Urinary bladder (tissue), 4 donors: ENCODE measurements at places on chromosomes 2 and 18. TPM values are rescaled to one million over a fixed set of nuclear protein-coding genes. Genes with fewer than 3 reads are reported as not detected.

DNA sequence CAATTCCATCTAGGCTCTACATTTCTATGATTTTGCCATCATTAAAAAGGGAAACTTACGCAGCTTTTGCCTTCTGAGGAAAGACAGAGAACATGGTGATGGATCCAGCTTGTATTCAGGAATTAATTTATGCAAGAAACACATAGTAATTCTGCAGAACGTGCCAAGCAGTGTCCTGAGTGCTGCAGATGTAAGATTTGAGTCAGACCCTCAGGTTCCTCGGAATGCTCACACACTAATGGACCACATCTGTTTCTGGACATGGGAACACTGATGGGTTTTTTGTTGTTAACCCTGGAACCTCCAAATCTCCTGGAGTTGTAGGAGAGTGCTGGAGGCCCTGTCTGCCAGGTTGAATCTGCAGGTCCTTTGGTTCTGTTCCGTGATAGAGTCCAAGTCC is 132.9 kb downstream of the SETBP1 start:
- no peak for DNase-seq

DNA sequence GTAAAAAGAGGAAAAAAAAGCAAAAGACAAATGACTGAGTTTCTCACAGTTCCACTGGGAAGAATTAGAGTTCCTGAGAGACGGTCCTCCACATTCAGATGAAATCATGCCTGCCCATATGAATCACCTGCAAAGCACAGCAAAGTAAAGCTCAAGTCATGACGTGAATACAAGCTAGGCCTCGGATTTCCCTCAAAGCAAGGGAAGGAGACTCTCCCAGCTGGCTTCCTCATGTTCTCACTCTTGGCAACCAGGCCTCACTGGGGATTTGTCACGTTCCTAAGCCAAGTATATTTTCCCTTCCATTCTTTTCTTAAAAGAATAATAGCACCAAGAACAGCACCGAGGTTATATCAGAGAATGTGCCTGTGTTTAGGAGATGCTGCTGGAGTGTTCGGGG is 47.0 kb downstream of the CYP27C1 start:
- no peak for DNase-seq

DNA sequence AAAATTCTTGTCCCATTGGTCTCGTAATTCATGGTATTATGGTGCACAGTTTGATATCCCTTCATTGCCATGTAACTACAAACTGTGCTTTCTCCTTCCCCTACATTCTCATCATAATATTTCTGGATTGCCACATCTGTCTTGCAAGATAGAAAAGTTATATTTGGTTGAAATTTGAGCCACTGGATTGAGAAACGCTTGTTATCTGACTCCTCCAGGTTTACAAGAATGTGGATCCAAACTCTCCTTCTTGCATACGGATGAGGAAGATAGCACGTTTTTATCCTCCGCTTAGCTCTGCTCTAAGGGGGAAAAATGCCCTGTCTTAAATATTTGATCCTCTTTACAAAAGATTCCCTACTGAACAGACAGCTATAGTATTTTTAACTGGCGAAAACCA is 438.2 kb downstream of the TSN start:
- DNase-seq = no peak

Gene SH2D6
- not detected for total RNA-seq
